ENCODE measurements at places on chromosomes 3 and 15. TPM values are rescaled to one million over a fixed set of nuclear protein-coding genes. Genes with fewer than 3 reads are reported as not detected.

Gene EPB42
- not detected for total RNA-seq

DNA sequence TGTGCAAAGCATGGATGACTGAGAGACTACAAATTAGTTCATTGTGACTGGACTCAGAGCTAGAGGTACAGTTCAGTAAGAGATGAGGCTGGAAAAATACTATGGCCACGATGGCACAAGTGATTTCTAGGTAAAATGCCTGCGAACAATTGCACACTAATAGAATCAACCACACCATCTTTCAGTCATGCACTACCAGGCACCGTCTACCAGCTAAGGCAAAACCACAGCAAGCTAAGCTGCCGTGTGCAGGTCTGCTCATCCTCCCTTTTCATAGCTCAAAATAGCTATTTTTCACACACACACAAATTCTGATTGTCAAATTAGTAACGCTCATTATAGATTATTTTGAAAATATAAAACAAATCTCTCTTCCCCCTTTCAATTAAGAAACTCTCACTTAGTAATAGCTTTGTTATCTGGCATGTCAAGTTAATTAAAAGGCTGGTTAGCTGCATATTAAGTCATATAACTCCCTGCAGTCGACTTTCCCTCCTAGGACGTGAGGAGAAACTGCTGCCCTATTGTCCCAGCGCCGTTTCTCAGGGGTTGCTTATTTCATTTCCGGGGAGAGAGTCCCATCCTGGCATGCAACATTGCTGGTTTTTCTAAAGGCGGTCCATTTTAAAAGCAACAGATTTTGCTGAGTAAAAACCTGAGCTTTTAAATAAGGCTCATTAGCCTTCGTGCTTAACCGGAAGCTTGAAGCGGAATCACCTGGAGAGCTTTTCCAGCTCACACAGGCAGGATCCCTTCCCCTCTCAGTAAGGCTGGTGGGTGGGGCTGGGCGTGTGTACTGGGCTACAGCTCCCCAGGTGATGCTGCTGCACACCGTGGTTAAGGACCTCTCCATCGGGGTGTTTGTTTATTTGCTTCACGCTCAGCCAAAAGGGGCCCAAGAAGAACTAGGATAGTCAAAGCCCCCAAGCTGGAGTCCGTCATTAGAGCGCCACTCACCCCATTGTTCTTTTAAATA is 16.9 kb upstream of the MEX3B start:
- H3K4me1 ChIP-seq, result no peaks in the 10 kb centered on the region
- H3K27ac ChIP-seq, result no peak overlapping the region
- no peak for DNase-seq
- H3K4me3 ChIP-seq, result no peak overlapping the region

DNA sequence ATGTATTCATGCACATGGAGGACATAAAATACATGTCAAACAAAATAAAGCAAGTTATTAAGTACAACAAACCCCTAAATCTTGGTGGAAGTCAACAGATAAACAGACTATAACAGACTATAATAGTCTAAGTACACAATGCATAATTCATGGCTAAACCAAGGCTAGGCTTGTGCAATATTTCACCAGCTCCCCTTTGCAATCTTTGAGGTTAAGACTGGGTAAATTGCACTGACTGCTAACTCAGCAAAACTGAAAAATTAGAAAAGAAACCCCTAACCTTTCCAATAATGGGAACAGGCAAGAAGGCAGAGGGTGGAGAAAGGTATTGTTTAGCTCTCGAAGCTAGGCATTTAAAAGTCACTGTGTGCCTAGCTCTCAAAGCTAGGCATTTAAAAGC is 304.9 kb upstream of the WNT5A start:
- no peaks in the 10 kb centered on the region for H3K27me3 ChIP-seq
- no peak overlapping the region for H3K4me3 ChIP-seq
- no peak overlapping the region for H3K27ac ChIP-seq
- no peak for DNase-seq

GRCh38 chr3:127674790-127675189 is 2.0 kb downstream of the ABTB1 start:
- peak; percentile 11 for DNase-seq
- no peak overlapping the region for H3K4me3 ChIP-seq
- peaks cover 24% of the 10 kb centered on the region for H3K36me3 ChIP-seq
- H3K27me3 ChIP-seq, result no peaks in the 10 kb centered on the region
- H3K4me1 ChIP-seq, result peaks cover 27% of the 10 kb centered on the region

DNA sequence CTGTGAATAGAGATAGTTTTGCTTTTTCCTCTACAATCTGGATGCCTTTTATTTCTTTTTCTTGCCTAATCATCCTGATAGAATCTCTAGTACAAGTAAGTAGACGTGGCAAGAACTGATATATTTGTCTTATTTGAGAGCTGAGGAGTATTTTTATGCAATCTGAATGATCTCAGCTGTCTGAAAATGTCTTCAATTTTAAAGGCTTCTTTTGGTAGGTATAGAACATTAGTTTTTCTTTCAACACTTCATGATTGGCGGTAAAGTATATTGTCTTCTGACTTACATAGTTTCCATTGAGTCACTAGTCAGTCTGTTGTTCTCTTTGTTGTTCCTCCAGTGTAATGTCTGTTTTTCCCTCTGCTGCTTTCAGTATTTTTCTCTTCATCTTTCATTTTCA is 31.3 kb downstream of the MGA start:
- H3K4me1 ChIP-seq, result peaks cover 3% of the 10 kb centered on the region
- no peaks in the 10 kb centered on the region for H3K36me3 ChIP-seq
- H3K27me3 ChIP-seq, result no peaks in the 10 kb centered on the region
- no peak overlapping the region for H3K4me3 ChIP-seq
